Stimulated activated CD4-positive, alpha-beta T cell treated with anti-CD3 and anti-CD28 coated beads, Interleukin-2, amount 100 ng/mL, for 4 hours (primary cell): ENCODE measurements at places on chromosomes 11 and 22.

GRCh38 chr11:33064866-33065265 is 25.5 kb downstream of the TCP11L1 start:
- DNase-seq = no peak

- peak; percentile 29 for DNase-seq
These were observed 71.6 kb downstream of the LRP5 start for GRCh38 chr11:68383976-68384501.

- no peak for DNase-seq
These were observed 199.7 kb upstream of the POU2AF2 start for GRCh38 chr11:111045874-111046273.

- no peak for DNase-seq
These were observed 4.9 kb downstream of the ZFTA start for GRCh38 chr11:63763496-63764339.

GRCh38 chr11:32602657-32603415 is 19.2 kb downstream of the EIF3M start:
- no peak for DNase-seq

- DNase-seq = no peak
These were observed 31.1 kb downstream of the FAM83F start for GRCh38 chr22:40025856-40026255.

GRCh38 chr11:94602430-94603372 is 35.5 kb downstream of the PIWIL4 start:
- no peak for DNase-seq

GRCh38 chr11:63768237-63769041 is at the start of gene ZFTA:
ZFTA (minus strand) TSS chr11:63768775; CDS start chr11:63768622, 153 bp downstream.
- peak; percentile 32 for DNase-seq

GRCh38 chr11:62020661-62021060 is 53.2 kb upstream of the FTH1 start:
- no peak for DNase-seq

DNA sequence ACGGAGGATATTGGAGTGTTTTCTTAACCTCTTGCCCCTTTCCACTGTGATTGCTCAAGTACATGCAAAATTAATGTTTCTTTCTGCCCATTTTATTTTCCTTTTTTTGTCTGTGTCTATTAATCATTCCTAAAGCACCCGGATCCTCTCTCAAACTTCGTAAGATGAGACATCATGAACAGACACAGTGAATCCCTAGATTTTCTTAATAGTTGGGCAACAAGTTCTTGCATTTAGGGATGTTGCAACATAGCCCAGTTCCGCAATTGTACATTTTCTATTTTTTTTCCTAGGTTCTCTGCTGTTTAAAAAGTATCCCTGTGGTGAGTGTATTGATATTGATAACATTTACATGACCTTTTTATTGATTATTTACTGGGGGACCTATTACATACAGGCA is 2.9 kb downstream of the FAM111A start:
- DNase-seq = no peak

DNA sequence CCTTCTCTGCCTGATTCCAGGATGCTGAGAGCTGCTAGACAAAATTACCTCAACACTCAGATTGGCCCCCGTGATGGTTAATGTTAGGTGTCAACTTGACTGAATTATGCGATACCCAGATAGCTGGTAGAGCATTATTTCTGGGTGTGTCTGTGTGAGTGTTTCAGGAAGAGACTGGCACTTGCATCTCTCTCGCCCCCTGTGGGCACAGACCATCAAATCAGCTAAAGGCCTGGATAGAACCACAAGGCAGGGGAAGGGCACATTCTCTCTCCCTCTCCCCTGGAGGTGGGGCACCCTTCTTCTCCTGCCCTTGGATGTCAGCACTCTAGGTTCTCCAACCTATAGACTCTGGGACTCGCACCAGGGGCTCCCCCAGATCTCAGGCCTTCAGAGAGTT is 79.7 kb downstream of the KIRREL3 start:
- DNase-seq = no peak

DNA sequence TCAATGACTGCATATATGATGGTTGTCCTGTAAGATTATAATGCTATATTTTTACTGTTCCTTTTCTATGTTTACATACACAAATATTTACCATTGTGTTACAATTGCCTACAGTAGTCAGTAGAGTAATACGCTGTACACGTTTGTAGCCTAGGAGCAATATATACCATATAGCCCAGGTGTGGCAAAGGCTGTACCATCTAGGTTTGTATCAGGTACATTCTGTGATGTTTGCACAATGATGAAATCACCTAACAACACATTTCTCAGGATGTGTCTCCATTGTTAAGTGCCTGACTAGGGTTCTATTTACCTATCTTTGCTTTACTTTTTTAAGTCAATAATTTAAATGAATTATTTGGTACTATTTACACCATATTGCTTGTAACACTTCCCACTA is 21.9 kb downstream of the PRR5L start:
- DNase-seq = no peak

DNA sequence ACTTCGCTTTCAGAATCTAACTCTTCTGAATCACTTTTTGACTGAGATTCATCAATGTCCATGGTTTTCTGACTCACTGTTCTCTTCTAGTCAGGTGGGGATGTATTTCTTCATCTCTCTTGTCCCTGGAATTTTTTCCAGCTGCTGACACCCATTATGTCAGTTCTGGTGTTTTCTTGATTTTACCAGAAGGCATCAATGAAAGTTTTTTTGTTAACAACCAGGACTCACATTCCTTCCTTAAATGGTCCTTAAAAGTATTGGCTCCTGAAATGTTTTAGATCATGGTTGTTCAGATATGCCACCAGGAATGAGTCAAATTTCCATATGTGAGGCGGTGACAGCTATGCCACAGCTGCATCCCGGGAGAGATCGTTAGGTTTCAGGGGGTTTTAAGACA is 12.9 kb downstream of the MICAL2 start:
- no peak for DNase-seq

GRCh38 chr22:27199354-27199753 is 542.0 kb downstream of the MIAT start:
- no peak for DNase-seq

GRCh38 chr11:102792604-102793003 is 5.4 kb downstream of the MMP1 start:
- DNase-seq = no peak

DNA sequence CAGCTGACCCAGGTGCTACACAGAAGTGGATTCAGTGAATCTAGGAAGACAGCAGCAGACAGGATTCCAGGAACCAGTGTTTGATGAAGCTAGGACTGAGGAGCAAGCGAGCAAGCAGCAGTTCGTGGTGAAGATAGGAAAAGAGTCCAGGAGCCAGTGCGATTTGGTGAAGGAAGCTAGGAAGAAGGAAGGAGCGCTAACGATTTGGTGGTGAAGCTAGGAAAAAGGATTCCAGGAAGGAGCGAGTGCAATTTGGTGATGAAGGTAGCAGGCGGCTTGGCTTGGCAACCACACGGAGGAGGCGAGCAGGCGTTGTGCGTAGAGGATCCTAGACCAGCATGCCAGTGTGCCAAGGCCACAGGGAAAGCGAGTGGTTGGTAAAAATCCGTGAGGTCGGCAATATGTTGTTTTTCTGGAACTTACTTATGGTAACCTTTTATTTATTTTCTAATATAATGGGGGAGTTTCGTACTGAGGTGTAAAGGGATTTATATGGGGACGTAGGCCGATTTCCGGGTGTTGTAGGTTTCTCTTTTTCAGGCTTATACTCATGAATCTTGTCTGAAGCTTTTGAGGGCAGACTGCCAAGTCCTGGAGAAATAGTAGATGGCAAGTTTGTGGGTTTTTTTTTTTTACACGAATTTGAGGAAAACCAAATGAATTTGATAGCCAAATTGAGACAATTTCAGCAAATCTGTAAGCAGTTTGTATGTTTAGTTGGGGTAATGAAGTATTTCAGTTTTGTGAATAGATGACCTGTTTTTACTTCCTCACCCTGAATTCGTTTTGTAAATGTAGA is 1.7 kb downstream of the MALAT1 start:
- no peak for DNase-seq

DNA sequence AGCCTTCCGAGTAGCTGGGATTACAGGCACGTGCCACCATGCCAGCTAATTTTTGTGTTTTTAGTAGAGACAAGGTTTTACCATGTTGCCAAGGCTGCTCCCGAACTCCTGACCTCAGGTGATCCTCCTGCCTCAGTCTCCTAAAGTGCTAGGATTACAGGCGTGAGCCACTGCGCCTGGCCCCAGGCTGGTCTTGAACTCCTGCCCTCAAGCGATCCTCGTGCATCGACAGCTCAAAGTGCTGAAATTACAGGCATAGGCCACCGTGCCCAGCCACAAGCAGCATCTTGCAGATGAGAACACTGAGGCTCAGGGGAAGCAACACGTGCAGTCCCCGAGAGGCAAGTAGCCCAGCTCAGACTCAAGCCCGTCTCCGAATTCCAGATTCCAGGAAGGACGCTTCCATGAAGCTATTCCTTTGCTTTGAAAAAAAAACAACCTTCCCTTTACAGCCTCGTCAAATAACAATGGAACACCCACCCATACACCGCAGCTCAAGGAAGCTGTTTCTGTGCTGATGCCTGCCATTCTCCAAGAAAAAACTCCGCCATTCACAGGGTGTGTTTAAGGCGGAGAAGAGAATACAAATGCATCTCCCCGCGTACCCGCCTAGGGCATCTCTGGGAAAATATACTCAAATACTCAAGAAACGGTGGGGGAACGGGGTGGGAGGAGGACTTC is 34.5 kb upstream of the PDGFB start:
- no peak for DNase-seq

DNA sequence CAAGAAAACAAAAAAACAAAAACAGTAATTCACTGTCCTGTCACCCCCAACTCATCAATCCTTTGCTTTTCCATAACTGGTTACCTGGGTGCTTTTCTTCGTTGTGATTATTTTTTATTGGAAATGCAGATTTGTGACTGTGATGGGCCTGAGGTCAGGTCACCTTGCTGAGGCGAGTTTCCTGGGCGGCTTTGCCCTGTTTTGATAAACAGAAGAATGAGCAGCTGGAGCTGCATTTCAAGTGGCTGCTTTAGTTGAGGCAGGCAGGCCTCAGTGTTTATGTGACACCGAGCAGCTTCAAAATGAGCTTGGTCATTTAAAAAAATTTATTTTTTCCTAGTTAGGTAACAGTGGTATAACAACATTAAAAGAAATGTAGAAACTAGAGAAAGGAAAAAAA is 22.2 kb downstream of the PTPRJ start:
- DNase-seq = no peak

- DNase-seq = no peak
These were observed 31.6 kb downstream of the SIK2 start for GRCh38 chr11:111633756-111634362.

- DNase-seq = no peak
These were observed 73.3 kb upstream of the ISX start for GRCh38 chr22:34992672-34993071.

- no peak for DNase-seq
These were observed 9.0 kb upstream of the AHNAK start for GRCh38 chr11:62555464-62556107.

- no peak for DNase-seq
These were observed 480.5 kb downstream of the MIAT start for GRCh38 chr22:27137871-27138337.

- no peak for DNase-seq
These were observed 81.0 kb downstream of the CCDC34 start for GRCh38 chr11:27281740-27282590.

DNA sequence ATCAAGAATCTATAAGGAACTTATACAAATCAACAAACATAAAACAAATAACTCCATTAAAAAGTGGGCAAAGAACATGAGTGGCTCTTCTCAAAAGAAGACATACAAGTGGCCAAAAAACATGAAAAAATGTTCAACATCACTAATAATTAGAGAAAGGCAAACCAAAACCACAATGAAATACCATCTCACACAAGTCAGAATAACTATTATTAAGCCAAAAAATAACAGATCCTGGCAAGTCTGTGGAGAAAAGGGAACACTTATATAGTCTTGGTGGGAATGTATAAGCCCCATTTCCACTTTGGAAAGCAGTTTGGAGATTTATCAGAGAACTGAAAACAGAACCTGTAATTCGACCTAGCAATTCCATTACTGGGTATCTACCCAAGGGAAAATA is 921.0 kb downstream of the KCNA4 start:
- no peak for DNase-seq

GRCh38 chr11:79897896-79898295 is 457.1 kb upstream of the TENM4 start:
- no peak for DNase-seq

GRCh38 chr11:69393178-69393832 is 88.2 kb upstream of the LINC01488 start:
- DNase-seq = no peak

- no peak for DNase-seq
These were observed 17.4 kb upstream of the LRRC55 start for GRCh38 chr11:57164317-57164716.
